ENCODE measurements at places on chromosomes 2 and 18.

DNA sequence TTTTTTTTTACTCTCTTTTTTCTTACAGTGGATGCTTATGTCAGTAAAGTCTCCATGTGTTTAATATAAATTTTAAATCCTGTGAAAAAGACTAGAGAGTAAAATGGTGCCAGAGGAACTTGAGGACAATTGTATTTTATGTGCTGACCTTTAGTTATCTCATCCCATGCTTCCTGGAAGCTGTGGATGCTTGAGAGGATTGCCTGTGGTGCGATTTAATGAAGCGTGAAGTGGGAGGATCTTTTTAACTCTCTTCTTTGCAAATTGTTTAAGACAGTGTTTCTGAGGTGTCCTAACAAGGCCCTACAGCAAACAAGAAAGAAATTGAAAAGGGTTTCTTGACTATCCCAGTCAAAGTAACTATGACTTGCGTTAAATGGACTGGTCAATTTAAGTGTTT, 84.2 kb downstream of the DTNA start:
- no peak for DNase-seq

DNA sequence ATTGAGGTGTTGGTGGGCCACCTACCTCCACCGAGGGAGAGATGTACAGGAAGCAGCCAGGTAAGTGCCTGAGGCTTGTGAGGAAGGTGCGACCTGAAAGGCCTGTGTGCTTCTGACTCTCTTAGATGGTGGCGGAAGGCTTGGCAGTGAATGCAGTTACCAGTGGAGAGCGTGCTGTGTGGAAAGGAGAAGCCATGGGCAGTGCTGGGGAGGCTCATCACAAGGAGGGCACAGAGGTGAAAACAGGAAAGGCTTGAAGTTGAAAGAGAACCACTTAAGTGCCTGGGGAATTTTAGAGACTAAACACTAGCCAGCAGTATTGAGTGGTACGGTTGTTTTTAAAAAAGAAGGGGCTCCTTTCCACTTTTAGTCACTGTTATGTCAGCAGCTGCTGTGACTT, 130.9 kb downstream of the ZNF407 start:
- DNase-seq: no peak

DNA sequence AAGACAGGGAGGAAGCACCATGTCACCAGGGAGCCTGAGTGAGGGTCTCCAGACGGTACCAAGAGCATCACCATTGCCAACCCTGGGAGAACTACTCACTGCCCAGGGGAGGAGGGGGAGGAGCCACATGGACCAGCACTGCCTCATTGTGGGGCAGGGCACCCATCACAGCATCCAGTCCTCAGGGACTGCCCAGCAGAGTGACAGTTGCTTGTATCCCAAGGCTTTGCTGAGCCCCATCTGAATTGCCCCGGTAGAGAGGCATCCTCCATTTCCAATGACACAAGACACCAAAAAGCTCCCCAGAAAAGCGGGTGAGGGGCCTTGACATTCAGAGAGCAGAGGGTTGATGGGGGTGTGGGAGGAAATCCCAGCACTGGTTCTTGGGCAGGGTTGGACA, 6.8 kb upstream of the CIB4 start:
- DNase-seq: no peak

GRCh38 chr2:155830817-155831579, 501.5 kb downstream of the NR4A2 start:
- DNase-seq: no peak

- no peak for DNase-seq
Observed at GRCh38 chr2:162746310-162746709, 92.3 kb downstream of the KCNH7 start.

- no peak for DNase-seq
Observed at GRCh38 chr2:141041281-141041680, 1089.5 kb downstream of the LRP1B start.

DNA sequence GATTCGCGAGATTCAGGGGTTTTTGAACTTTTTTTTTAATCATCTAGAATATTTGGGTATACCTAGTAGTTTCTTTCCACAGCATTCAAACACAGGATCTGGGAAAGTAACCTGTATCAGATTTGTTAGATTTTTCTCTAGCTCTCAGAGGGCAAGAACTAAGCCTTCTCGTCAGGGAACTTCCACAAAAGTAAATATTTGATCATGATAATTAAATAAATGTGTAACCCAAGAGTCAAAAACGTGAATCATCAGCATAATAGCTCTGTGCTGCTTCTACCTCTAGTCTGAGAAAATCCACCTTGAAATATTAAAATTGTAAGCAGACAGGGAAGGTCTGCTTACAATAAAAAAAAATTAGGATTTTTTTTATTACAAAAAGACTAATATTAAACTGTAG, 225.7 kb upstream of the SPOPL start:
- no peak for DNase-seq

- DNase-seq: no peak
Observed at GRCh38 chr2:120884472-120885290, 149.0 kb downstream of the GLI2 start.

- DNase-seq: no peak
Observed at GRCh38 chr2:177852389-177852788, 220.2 kb downstream of the PDE11A start.

GRCh38 chr2:225065882-225066281, 23.6 kb upstream of the DOCK10 start:
- no peak for DNase-seq

DNA sequence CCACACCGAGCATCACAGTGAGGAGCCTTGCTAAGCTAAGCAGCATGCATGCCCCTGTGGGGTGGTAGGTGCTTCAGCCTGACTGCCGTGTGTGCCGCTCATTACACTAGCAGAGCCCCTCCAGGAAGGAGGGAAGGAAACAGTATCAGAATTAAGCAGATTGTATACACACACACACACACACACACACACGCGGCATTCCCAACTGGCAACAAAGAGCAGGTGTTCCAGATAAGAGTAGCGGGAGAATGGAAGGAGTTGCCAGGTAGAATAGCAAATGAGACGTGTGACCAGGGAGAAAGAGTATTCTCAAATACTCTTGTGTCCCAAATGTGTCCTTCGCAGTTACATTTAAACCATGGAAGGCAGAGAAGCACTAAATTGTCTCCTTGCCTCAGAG, 47.6 kb upstream of the TTC39C start:
- no peak for DNase-seq

DNA sequence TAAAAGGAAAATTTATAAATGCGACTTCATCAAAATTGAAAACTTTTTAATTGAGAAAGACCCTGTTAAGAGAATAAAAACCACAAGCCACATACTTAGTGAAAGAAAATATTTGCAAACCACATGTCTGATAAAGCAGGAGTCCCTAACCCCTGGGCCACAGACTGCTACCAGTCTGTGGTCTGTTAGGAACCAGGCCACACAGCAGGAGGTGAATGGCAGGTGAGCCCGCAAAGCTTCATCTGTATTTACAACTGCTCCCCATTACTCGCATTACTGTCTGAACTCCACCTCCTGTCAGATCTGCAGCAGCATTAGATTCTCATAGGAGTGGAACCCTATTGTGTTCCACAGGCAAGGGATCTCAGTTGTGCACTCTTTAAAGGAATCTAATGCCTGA, 95.5 kb upstream of the CRACDL start:
- no peak for DNase-seq

DNA sequence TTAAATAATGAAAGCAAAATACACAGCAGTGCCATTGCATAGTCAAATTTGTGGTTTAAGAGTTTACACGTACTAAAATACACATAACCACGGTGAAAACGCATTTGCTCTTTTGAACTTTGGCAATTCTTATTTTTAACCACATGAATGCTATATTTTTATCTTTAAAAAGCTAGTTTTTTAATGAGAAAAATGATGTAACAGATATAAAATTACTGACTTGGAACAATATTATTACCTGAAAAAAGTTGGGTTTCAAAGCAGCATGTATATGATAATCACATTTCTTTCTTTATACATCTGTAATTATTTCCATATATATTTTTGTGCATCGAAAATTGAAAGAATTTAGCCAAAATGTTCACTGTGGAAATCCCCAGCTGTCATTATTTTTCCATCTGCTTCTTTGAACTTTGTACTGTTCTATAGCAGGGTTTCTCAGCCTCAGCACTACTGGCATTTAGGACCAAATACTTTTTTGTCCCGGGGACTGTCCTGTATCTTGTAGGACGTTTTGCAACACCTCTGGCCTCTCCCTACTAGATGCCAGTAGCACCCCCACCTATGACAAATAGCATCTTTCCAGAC, 75.9 kb upstream of the CAB39 start:
- no peak for DNase-seq

GRCh38 chr2:145807968-145808367, 1288.0 kb upstream of the ZEB2 start:
- no peak for DNase-seq

DNA sequence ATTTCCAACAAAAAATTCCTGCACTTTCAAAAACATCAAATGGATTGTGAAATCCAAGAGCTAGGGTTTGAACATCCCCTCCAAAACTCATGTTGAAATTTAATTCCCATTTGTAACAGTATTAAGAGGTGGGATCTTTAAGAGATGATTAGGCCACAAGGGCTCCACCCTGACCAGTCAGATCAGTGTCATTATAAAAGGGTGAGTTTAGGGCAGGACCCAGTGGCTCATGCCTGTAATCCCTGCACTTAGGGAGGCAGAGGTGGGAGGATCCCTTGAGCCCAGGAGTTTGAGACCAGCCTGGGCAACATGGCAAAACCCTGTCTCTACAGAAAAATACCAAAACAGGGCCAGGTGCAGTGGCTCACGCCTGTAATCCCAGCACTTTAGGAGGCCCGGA, 8.9 kb downstream of the GTF3C2 start:
- DNase-seq: no peak

DNA sequence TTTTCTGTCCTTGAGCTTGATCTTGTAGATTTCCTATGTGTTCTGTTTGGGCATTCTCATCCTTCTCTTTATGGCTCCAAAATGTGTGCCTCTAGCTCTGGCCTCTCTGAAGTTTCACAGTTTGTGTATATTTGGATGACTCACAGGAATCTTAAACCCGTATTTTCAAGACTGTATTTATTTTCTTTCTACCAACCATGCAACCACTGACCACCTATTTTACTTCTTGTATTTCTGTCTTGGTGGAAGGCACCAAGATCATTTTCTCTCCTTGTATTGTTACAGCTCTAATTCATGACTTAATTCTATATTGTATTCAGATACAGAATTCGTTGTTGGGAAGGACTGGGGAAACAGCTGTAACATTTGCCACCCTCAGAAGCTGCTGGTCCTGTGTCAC, 39.5 kb downstream of the ACSL3 start:
- DNase-seq: no peak

DNA sequence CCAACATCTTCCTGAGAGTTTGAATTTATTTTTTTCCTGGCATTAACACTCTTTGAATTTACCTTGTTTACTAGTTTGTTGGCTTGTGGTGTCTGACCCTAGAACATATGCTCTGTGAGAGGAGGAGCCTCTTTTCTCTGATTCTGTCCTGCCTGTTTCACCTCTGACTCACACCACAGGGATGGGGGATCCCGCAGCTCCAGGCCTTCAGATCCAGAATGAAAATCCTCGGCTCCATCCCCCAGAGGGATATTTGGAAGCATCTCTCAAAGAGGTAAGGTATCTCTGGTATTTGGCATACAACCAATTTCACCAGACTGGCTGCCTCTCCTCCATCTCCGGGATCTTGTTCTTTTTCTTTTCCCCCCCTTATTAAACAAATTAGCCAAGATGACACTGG, 104.7 kb downstream of the GPR39 start:
- no peak for DNase-seq

DNA sequence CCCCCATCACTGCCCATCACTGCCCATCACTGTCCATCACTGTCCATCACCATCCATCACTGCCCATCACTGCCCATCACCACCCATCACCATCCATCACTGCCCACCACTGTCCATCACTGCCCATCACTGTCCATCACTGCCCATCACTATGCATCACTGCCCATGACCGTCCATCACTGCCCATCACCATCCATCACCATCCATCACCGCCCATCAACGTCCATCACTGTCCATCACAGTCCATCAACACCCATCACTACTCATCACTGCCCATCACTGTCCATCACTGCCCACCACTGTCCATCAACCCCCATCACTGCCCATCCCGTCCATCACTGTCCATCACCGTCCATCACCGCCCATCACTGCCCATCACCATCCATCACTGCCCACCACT, 57.8 kb upstream of the OTOS start:
- no peak for DNase-seq

GRCh38 chr2:189685540-189686229, 11.2 kb downstream of the ANKAR start:
- no peak for DNase-seq

DNA sequence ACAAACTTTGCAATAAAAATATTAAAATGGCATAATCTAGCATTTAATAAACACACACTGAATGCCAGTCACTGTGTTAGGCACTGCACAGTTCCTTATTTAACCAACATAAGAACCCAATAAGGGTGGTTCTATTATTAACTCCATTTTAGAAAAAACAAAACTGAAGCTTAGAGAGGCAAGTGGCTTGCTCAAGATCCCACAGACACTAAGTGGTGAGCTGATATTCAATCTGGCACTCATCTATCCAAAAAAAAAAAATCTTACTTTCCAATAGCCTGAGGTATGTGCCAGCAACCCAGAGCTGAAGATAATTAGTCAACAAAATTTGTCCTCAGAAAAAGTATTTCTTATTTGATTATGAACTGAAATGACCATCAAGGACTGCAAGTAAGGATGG, 799 bp downstream of the CYTIP start:
- DNase-seq: no peak

- no peak for DNase-seq
Observed at GRCh38 chr2:116452651-116453050, 1361.8 kb upstream of the DDX18 start.

GRCh38 chr2:98446850-98447249, 2.2 kb downstream of the INPP4A start:
- DNase-seq: no peak

DNA sequence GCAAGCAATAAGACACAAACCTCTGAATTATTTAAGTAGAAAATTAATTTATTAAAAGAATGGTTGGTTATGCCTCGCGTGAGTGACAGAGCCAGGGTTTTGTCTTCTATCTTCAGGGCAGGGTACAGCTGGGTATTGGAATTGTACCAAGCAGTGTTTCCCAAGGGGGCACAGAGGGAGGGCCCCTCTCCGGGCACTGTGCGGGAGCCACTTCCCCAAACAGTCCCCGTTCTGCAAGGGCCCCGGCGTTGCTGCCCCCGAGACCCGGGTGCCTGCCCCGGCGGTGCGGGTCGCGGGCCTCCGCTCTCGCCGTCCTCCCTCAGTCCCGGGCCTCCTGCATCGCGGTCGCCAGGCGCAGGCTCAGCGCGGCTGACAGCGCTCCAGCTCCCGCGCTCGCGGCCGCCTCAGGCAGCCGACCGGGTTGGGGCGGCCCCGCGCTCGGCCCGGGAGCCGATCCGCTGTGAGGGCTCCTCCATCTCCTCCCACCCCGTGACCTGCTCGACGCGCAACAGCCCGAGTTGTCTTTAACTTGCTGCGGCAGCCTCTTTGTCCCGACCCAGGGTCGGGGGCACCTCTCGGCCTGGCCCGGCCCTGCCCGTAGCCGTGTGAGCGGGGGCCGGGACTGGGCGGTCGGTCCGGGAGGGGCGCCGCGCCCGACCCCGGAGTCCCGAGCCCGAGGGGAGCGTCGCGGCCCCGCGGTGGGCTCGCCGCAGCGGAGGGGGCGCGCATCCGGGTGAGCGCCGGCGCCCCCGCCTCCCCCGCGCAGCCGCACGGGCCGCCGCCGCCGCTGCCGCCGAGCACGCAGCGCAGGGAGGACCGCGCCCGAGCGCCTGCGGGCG, 620 bp upstream of the GALNT1 start:
- peak; percentile 36 for DNase-seq
